ENCODE measurements at places on chromosomes 5 and 9. TPM values are rescaled to one million over a fixed set of nuclear protein-coding genes. Genes with fewer than 3 reads are reported as not detected.

GRCh38 chr5:65506961-65507360 lies 25.2 kb upstream of the ADAMTS6 start:
- DNase-seq, result no peak

DNA sequence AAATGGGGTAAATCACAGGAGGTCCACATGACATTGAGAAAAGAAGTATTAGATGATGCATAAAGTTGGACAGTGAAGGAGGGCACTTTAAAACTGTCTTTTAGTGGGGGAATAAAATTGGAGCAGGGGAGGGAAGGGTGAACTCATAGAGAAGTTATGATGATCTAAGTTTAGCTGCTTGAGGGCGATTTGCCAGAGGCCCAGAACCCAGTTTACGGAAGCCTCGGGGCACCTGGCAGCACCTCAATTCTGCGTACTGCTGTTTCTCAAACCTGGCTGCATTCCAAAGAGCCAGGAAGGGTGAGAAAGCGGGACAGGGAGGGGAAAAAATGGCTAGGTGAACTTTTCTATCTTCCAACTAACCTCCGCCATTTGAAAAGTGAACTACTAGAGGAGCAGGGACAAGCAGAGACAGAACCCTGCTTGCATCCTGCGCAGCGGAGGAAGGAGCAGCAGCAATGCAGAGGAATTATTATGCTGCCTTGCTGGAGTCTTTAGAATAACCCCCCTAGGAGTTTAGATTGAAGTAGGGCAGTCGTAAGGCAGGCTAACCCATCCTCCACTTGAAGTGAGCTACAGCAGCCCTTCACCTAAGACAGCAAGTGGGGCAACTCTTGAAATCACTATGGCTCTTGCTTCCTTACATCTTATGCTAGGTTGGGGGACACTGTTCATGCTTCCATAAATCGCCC lies 316.8 kb downstream of the BRINP1 start:
- no peak for DNase-seq

- no peak for DNase-seq
These were observed 33.3 kb downstream of the ADRB2 start for GRCh38 chr5:148859703-148860102.

FOXD4L6 gene
- total RNA-seq, result 0.16 TPM

HAVCR2 gene
- total RNA-seq, result 128 TPM

GRCh38 chr5:9619331-9620092 lies 10.6 kb downstream of the TAS2R1 start:
- no peak for DNase-seq

GRCh38 chr9:82781921-82782392 lies 281.0 kb downstream of the RASEF start:
- no peak for DNase-seq

DNA sequence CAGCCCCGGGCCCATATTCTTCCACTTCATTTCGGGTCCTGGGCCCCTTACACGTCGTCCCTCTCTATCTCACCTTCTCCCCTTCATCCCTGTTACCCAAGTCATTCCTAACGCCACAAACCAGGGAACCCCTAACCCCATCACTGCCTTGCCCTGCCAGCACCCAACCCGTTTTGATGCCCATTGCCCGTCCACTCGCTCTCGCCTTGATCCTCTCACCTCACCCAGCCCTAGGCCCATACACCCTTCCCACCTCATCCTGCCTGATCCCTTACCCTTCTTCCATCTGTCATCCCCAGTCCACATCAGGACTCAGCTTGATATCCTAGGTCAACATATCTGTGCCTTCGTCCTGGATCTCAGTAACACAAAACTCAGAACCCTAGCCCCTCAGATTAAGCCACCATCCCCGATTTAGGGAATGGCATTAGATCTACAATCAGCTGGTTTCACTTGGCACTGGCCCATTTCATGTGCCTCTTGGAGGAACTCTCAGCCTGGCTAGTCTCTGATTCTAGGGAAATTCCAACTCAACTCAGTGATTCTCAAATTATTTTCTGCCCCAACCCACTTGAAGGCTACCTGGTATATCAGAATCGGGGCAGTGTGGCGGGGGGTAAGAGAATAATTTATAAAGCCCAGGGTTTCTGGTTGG lies 489 bp downstream of the CHMP5 start:
- DNase-seq, result no peak

- DNase-seq, result no peak
These were observed 451.0 kb upstream of the TUSC1 start for GRCh38 chr9:26129217-26129616.

SPAAR gene
- not detected for total RNA-seq

GRCh38 chr5:40494631-40495236 lies 185.0 kb upstream of the PTGER4 start:
- DNase-seq, result no peak

DNA sequence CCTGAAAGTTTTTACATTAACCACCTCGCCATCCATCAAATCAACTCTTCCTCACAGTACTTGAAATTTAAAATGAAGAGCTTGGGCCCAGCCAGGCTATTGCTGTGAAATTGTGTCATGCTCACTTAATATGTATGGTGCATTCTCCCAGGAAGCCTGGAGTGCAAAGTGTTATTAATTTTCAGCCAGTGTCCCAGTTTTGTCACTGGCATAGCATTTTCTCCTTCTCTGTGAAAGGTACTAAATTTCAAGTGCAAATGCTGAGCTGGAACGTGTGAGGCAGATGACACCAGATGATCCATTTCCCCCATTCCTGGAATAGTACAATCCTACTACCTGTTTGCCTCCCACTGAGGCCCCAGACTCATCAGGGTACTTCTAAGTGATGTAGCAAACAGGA lies 397.6 kb upstream of the ACTBL2 start:
- DNase-seq, result no peak

- no peak for DNase-seq
These were observed 25.9 kb downstream of the BARX1 start for GRCh38 chr9:93929231-93929630.

DNA sequence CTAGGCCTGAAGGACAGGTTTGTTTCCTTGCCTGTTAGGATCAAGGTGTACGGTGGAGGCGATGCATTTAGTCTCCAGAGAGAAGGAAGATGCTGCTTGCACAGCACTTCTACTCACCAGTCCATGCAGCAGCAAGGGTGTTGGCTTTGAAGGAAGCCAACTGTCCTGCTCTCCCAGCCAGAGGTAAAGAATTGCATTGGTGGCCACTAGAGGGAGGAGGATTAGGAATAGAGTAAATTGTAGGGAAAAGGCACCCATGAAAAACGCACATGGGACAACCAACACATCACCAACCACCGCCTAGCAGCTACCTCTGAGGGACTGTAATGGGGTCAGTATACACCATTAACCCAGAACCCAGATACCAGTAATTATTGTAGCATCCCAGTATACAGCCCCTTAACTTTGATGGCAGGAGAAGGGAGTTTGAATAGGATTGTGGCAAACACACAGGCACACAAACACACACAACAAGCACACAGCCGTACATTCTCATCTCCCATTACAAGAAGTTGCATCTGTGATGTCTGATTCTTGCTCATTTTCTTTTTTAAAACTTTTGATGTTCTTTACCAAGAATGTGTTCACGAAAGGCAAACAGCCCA lies 267.7 kb downstream of the ADAMTS6 start:
- no peak for DNase-seq

TMEFF1 gene
- 0.13 TPM for total RNA-seq

PNPLA7 gene
- total RNA-seq, result 0.71 TPM

DNA sequence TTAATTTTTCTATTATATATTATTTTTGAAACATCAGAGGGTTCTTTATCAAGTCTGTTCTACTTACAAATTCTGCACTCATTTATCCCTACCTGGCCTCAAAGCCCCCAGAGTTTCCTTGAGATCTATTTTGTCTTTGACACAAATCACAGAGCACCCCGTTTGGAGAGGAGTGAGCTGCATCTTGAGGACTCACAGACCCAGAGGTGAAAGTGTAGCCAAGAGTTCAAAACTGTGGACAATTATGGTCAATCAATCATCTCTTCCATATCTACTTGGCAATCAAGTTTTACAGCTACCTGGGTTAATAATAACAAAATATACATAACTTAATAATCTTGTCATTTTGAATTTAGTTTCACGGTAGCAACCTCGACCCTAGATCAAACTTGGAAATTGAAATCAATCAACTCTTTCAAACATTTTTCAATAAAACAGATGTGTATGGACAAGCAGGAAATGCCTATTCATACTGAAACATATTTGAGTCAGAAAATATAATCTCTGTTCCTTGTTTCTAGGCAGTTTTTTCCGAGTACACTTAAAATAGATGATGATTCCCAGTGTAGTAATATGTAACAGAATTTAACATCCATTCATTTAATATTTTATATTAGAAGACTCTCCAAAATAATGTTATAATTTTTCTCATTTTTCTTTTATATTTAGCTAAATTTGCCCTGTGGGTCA lies 13.7 kb upstream of the SYK start:
- no peak for DNase-seq

- DNase-seq, result no peak
These were observed 57.4 kb downstream of the TMEM38B start for GRCh38 chr9:105751761-105752160.

CDK7 gene
- 49.2 TPM for total RNA-seq

DNA sequence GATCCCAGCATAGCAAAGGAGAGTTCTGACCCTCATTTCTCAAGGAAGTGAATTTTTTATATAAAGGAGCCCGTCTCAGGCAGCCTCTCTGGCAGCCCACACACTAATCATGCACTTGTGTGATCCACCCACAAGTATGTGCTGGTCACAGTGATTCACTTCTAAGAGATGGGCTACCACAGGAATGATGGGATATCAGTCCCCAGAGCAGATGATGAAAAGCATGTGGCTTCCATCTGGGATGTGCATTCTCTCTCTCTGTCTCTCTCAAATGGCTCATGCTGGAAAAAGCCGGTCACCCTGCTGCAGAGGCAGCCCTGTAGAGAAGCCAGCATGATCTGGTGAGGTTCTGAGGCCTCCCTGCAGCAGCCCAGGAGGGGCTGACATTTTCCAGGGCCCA lies 74.2 kb upstream of the ADCY2 start:
- no peak for DNase-seq

DNA sequence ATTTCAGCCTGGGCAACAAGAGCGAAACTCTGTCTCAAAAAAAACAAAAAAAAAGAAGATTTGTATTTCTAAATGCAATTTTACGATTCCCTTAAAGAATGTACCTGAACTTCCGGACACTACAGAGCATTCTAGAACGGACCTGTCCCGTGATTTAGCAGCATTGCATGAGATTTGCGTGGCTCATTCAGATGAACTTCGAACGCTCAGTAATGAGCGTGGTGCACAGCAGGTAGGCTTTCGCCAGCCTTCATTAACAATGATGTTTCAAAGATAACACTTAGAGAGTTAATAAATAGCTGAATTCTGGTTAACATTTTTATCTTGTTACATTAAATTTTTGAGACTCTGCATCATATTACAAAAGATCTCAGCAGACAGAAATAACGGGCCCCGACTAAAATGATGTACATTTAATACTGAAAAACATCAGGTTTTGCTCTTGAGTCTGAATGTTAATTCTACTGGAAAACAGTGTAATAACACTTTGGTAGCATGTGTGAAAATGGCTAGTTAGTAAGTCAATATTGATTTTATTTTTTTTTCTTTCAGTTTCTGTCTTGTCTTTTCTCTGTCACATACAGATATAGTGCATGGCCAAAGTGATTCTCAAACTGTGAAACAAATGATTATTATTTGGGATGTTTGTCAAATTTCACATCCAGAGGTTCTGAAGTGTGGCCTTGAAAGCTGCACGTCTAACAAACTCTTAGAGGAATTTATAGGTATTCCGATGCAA lies 23.3 kb downstream of the CCNH start:
- no peak for DNase-seq

- DNase-seq, result no peak
These were observed 7.7 kb downstream of the MACROH2A1 start for GRCh38 chr5:135391116-135391868.
